ENCODE measurements at places on chromosomes 7 and 10. TPM values are rescaled to one million over a fixed set of nuclear protein-coding genes. Genes with fewer than 3 reads are reported as not detected.

The ITGB1 gene
- 119 TPM for total RNA-seq

The HOXA5 gene
- total RNA-seq, result 0.33 TPM

The EPDR1 gene
- total RNA-seq, result 3.3 TPM

The RSU1 gene
- total RNA-seq, result 108 TPM

- no peaks in the 10 kb centered on the region for H3K27me3 ChIP-seq
- H3K36me3 ChIP-seq, result no peaks in the 10 kb centered on the region
- H3K27ac ChIP-seq, result no peak overlapping the region
- DNase-seq, result no peak
- peaks cover 24% of the 10 kb centered on the region for H3K4me1 ChIP-seq
Measured at GRCh38 chr10:43223056-43223455, 43.8 kb downstream of the RASGEF1A start.

DNA sequence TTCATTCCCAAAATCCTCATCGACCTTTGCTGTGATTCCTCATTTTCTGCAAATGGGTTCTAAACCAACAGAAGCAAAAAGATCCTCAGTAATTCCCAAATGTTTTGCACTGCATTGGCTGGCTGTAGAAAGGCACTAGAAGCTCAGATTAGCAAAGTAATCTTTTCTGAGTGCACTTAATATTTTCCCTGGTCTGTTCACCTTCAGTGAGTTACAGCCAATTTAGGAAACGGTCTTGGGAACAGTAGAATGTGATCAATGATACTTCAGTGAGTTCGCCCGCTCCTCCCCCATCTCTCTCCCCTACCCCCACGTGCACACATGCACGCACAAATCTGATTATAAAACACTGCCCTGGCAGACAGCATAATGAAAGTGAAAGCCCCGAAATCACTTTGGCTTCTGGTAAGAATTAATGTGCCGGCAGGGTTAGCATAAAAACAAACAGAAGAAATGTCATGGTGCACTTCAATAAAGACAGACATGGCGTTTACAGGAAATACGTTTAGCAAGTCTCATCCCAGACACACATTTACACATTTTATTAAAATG, 201.3 kb upstream of the CDCA7L start:
- H3K4me3 ChIP-seq, result peak overlapping the region; percentile 59
- no peak for DNase-seq
- no peaks in the 10 kb centered on the region for H3K36me3 ChIP-seq
- peaks cover 7% of the 10 kb centered on the region for H3K27me3 ChIP-seq

- H3K4me1 ChIP-seq, result peaks cover 44% of the 10 kb centered on the region
- DNase-seq, result no peak
- no peak overlapping the region for H3K27ac ChIP-seq
- H3K27me3 ChIP-seq, result no peaks in the 10 kb centered on the region
Measured at GRCh38 chr10:4127518-4128315, 342.7 kb upstream of the KLF6 start.

GRCh38 chr10:58982470-58983239, 193.8 kb upstream of the PHYHIPL start:
- H3K27ac ChIP-seq, result no peak overlapping the region
- H3K4me3 ChIP-seq, result no peak overlapping the region
- no peaks in the 10 kb centered on the region for H3K36me3 ChIP-seq
- no peaks in the 10 kb centered on the region for H3K4me1 ChIP-seq

DNA sequence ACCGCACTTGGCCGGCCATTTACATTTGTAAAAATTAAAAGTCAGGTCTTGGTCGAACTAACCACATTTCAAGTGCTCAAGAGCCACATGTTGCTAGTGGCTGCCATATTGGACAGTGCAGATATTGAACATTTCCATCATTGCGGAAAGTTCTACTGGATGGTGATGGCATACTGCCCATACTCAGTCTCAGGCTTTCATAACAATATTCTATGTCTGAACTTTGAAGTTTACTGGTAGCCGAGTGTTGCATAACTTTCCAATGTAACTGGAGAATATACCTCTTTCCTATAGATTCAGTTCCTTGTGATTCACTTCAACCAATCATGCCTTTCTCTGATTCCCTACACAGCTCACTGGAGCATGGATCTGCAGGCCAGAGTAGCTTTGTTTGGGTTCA, 43.7 kb downstream of the PSMC2 start:
- no peaks in the 10 kb centered on the region for H3K4me1 ChIP-seq
- H3K36me3 ChIP-seq, result no peaks in the 10 kb centered on the region
- no peak for DNase-seq
- H3K4me3 ChIP-seq, result no peak overlapping the region
- no peak overlapping the region for H3K27ac ChIP-seq

- H3K27ac ChIP-seq, result no peak overlapping the region
- peaks cover 14% of the 10 kb centered on the region for H3K4me1 ChIP-seq
- DNase-seq, result no peak
- peaks cover 26% of the 10 kb centered on the region for H3K36me3 ChIP-seq
Measured at GRCh38 chr7:128755075-128755818, 16.1 kb downstream of the CALU start.

- no peak overlapping the region for H3K27ac ChIP-seq
- no peaks in the 10 kb centered on the region for H3K27me3 ChIP-seq
- DNase-seq, result no peak
- no peak overlapping the region for H3K4me3 ChIP-seq
Measured at GRCh38 chr7:80785961-80786536, 132.8 kb downstream of the SEMA3C start.

GRCh38 chr7:43302773-43303460, 190.5 kb downstream of the HECW1 start:
- H3K4me1 ChIP-seq, result no peaks in the 10 kb centered on the region
- H3K27me3 ChIP-seq, result peaks cover 19% of the 10 kb centered on the region
- H3K27ac ChIP-seq, result no peak overlapping the region
- no peak overlapping the region for H3K4me3 ChIP-seq
- H3K36me3 ChIP-seq, result no peaks in the 10 kb centered on the region

GRCh38 chr10:130109796-130110245, 809 bp downstream of the C10orf143 start:
- peak overlapping the region; percentile 99 for H3K4me3 ChIP-seq
- no peak for DNase-seq
- H3K27me3 ChIP-seq, result no peaks in the 10 kb centered on the region
- peak overlapping the region; percentile 94 for H3K27ac ChIP-seq

Data from natural killer cell treated with Interleukin-12 subunit alpha and Interleukin-12 subunit beta and Interleukin-15 and Interleukin-18, amount 100 ng/mL, for 72 hours (primary cell).